ENCODE measurements at places on chromosomes 2 and 18.

DNA sequence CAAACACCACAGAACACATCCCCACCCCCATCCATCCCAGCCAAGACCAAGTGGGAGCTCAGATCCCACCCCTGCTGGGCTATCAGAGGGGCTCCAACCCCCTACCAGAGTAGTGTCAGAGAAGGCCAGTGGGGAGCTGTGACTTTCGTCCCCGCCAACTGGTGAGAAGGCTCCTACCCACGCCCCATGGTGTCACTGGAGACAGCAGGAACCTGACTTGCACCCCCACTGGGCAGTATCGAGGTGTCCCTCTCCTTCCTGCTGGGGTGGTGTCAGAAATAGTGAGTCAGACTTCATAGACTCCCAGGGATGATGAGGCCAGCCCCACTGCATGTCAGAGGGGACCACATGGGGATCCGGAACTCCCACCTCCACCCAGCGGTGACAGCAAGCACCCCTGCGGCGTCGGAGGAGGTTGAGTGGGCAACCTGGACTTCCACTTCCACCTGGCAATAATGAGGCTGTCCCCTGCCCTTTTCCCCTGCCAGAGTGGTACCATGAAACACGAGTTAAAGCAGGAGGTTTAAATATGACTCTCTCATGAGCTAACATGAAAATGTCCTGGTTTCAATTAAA lies 106.7 kb downstream of the CTIF start:
- DNase-seq, result no peak

DNA sequence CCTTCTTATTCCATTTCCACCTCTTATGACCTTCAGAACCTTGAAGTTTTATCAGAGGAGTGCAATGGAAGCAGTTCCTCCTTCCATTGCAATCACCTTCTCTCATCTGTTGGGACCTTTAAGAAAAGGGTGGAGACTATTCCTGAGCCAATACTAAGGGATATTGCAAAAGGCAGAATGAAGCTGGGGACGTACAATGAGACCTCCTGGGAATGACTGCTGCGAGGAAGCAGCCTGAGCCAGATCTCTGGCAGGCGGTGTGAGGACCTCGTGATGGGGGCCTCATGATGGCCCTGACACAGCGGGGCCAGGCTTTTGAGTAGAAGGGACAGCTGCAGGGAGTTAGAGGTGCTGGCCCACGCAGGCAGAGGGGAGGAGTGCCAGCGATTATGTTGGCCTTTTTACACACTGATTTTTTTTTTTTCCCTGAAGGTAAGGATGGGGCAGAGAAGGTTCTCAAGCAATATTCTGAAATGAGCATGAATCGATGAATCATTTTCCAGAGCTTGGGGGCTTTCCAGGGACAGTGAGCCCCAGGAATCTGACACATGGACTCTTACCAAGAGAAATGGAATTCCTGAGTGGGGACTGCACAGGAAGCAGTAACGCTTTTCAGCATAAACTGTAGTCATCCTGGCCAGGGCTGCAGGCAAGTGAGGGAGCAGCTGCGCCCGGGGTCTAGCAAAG lies 40.0 kb upstream of the LAPTM4A start:
- DNase-seq, result no peak

DNA sequence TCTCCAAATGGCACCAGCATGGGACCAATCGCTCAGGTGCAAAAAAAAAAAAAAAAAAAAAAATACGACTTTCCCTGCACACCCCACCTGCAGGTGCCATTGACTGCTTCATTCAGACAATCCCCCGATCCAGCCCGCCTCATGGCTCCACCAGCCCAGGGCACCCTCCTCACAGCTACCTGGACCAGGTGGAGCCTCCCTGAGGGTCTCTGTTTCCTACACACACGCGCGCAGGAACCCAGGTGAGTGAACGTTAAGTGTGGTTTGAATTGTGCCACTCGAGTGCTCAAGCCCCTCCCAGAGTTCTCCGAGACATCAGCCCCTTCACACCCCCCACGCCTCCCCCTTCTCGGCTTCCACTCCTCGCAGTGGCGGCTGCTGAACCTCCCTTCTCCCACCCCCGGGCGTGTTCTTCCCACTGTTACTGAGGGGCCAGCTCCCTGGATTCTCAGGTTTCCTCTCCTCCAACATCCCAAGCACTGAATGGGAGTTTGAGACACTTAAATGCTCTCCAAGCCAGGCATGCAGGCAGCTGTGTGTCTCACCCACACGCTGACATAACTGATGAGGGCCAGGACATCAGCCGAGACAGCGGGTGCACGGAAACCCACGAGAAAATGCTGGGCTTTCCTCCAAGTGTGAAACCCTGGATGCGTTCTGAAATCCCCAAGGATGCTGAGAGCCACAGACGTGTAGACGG lies 88.8 kb upstream of the SNTG2 start:
- DNase-seq, result no peak

GRCh38 chr18:22689712-22690111 lies 243.4 kb upstream of the RBBP8 start:
- DNase-seq, result no peak
